ENCODE measurements at places on chromosomes 7 and 10.

DNA sequence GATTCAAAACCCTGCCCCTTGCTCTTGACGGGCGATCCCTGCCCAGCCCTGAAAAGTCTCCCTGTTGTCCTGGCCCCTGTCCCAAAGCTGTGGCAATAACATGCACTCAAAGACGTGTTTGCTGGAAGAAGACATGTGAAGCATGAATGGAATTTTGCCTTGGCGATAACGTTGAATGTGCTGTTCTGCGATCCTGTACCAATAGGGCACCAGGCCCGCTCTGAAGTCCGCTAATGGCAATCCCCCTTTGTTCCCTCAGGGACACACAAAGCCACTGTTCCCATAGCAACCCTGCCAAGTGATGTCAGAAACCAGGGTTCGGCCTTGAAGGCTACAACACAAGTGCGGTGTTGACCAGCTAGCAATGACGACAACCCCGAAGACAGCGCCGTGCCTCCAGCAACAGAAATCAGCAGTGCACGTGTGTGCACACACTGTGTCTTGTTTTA lies 284.6 kb downstream of the KLF6 start:
- no peak for DNase-seq

DNA sequence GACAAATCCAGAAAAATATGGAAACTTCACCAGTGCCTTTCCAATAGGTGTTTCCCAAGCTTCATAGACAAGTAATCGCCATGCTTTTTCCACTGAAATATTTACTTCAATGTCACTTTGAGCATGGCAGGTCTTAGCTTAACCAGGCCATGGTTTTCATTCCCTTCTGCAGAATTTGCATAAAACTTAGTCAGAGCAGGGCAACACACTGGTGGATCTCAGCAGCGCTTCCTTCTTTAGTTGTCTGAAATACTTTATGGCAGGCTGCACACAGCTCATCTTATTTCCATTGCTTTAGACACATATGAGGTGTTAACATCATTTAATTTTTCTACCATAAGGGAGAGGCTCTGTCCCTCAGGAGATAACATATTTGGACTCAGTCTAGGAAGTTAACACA lies 102.9 kb upstream of the AHR start:
- DNase-seq, result peak; percentile 10

DNA sequence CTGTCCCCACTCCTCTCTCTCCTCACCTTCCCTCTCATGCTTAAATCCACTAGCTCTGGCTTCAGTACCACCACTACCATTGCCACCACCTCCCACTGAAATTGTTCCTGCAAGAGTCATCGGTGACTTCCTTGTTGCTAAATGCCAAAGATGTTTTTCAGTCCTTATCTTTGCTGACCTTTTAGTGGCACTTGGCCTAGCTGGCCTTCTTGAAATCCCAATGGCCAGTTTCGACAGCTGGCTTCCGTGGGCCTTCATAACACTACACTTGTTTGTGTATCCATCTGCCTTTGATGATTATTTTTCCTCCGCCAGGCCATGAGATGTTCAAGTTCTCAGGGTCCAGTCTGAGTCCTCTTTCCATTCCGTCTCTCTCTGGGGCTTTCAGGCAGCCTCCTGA lies 118.2 kb upstream of the NANOS1 start:
- DNase-seq, result no peak

DNA sequence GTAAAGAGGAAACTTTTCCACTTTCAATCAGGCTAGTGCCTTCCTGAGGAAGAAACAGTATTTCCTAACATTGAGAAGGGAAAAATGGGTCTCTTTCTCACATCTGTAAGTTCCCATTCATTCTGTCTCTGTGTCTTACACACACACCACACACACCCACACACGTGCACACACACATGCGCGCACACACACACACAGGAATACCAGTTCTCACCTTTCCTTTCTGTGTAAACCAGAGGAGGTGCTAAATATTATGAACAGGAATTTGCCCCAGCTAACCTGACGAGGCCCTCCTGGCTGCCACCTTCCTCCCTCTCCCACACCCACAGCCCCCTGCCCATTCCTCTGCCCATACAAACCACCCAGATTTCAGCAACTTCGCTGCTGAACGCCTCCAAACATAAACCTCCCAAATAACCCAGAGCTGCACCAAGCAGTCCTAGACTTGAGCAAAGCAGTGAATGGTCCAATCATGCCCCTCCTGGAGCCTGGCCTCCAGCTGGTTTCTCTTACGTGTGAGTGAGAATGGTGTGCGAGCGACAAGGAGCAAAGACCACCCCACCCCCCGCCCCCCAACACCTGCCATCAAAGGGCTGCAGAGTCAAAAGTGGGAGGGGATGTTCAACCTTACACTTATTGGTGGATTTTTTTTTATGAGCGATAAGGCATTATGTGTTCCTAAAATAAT lies 190.5 kb downstream of the HECW1 start:
- no peak for DNase-seq

GRCh38 chr7:47424523-47424922 lies 157.4 kb downstream of the TNS3 start:
- no peak for DNase-seq

- DNase-seq, result no peak
Observed at GRCh38 chr10:19892677-19893076, 76.4 kb downstream of the PLXDC2 start.

DNA sequence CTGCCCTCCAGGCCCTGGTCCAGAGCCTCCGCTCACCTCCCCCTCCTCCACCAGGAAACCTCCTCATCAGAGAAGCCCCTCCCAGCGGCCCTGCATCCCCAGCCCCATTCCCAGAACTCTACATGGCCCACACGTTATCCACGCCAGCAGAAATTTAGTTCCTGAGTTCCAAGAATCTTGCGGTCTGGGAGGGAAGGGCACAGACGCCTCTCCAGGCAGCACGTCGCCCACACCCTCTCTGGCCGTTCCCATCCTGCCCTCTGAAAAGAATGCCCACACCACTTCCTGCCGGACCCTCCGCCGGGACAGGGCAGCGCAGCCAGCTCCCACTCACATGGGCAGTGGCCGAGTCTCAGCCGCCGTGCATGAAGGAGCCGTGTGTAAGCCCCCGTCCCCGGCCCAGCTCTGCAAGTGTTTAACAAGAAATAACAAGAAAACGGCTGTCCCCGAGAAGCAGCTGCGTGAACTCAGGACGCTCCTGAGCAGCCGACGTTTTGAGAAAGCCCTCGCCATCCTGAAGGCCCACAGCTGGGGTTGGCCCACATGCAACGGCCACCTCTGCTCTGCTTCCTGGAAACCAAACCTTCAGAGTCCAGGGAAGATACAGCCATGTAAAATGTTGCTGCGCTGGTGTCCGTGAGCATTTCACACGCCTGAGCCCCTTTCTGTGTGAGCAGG lies 17.4 kb downstream of the ADGRA1 start:
- DNase-seq, result no peak

DNA sequence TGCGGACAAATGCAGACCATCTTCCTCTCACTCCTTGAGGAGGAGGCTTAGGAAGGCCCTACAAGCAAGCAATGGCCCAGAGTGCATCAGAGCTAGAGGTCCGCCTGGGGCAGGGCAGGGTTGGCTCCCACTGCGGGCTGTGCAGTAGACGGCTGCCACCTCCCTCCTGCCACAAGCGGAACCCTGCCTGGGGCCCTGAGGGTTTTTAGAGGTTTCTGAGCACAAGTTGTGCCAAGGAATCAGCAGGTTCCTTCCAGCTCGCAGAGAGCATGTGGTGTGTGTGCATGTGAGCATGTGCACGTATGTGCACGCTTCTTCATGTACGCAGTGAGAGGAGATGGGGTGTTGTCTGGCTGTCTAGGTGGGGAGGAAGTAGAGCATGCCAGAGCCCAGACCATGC lies 25.9 kb upstream of the SMARCD3 start:
- DNase-seq, result no peak

- no peak for DNase-seq
Observed at GRCh38 chr7:37706804-37707203, 23.2 kb downstream of the GPR141 start.

DNA sequence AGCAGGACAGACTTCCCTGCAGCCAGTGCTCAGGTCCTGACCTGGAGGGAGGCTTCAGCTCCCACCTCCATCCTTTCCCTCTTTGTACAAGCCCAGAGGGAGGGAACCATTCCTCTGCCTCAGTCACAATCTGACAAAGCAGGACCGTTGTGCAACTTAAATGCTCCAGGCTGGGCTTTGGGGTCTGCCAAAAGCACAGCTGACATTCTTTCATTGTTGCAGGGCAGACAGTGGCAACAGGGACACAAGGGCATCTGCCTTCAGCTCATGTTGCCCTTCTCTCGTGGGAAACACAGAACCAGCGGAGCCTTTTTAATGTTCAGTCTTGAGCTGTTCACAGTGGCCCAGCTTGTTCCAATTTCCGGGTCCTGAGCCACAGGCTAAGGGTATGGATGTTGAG lies 155.7 kb upstream of the TNS3 start:
- no peak for DNase-seq

DNA sequence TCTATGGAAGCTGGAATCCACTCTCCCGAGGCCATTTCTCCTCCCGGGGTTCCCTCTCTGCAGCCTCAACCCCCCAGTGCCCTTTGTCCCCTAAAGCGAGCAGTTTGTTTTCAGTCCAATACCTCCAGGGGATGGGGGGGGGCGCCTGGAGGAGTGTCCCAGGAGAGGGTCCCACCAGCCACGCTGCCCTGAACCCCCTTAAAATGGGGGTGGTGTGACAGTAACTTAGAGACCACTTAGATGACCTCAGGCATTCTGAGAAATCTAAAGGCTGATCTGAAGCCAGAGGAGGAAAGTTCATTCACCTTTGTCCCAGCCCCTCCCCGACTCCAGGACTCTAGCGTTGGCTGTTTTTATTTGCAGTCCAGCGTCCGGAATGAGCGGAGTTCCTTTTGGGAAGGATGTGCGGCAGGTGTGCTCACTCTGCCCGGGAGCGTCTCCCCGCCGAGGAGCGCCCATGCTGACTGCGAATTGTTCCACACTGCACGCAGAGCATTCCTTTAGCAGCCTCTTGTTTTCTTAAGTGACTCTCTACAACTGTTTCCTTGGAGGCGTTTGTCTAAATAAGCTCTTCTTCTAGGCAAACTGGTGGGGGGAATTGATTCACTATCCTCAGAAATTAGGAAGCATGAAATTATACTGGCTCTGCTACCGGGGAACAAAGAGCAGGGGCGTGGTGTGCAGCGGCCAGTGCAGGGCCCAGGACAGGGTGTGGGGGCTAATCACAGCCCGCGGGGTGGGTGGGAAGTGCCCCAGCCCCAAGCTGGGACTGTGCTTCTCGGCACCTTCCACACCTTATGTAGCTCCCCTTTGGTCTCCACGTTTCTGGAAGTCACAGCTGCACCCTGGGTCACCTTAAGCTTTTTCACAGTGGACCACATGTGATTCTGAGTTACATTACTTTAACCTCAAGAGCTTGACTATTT lies 46.3 kb downstream of the SYPL1 start:
- no peak for DNase-seq

DNA sequence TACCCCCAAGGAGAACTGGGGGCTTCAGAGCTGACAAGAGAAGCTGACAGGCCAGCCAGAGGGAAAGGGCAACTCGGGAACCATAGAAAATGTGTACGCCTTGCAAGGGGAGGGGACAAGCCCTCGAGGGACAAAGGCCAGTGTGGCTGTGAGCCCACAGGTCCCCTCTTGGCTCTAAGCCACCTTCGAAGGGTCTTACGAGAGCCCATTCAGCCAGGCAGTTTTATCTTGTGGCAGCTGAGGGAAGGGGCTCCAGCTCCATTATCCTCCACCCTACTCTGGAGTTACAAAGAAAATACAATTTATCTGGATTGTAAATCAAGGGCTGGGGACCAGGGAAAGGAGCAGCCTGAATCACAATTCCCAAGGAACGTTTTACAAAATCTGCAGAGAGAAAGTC lies 159.5 kb upstream of the ZMIZ1 start:
- DNase-seq, result no peak

- DNase-seq, result no peak
Observed at GRCh38 chr10:126902157-126902556, 3.1 kb upstream of the DOCK1 start.

GRCh38 chr7:46490406-46490805 lies 569.3 kb upstream of the IGFBP3 start:
- no peak for DNase-seq

DNA sequence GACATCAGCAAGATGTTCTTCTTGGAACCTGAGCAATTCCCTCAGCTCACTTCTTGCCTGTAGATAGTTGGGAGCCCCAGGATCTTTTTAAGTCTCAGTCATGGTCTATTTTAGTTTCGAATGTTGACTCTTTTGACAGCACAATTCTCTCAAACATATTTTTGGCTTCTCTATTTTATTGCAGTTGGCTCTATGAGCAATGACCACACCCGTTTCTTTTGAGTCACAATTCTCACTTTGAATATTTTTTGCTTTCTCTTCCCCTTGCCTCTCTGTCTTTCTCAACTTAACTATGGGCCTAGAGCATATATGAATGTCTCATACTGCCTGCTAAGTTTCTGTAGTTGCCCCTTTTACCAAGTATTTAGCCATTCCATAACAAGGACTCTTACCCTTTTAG lies 222.8 kb downstream of the PTN start:
- no peak for DNase-seq

GRCh38 chr7:31857172-31857571 lies 170.2 kb downstream of the PPP1R17 start:
- DNase-seq, result no peak

DNA sequence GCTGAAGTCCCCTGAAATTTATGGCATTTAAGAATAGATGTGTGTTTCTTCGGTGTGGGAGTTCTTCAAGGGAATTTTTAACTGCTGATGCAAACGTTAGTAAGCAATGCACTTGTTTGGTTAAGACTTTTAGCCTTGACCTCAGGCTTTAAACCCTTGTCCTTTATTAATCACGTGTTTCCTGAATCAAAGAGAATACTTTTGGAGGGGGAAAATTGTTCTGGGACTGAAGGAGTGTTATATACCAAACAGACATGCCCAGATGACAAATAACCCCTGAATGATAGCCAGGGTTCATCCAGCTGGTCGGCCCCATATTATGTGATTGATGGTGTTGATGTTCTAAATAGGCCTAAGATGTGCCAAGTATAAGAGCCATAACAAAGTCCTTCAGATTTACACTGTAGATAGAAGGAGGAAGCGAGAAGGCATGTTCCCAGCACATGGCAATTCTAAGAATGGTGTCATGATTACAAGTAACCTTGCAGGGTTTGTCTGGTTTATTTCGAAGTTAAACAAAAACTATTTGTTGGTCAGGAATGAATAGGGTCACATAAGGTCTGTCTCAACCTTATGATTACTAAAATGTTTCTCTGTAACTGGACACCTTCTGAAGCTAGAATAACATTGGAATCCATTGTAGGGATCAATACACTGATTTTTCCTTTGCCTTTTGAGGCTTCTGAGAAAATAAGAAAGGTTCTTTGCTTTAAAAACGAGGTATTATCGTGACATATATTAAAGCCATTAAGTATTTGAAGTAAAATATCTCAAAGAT lies 124.2 kb upstream of the SEM1 start:
- no peak for DNase-seq

DNA sequence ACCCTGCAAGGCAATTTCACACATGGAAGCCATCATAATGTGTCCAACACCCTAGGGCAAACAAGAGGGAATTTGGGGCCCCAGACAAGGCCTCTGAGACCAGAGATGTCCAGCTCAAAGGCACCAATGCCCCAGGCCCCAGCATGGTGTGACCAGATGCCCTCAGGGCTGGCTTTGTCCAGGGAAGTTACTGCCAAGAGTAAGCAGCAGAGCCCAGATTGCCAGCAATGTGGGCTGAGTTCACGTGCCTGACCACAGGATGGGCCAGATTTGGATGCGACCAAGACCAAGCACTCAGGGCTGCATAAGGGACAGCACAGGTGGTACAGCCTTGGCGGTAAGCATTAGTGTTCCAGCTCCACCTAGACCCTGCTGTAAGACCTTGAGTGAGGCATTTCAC lies 12.7 kb downstream of the MYOF start:
- DNase-seq, result no peak
